ENCODE measurements at places on chromosomes 3 and 15.

- DNase-seq = no peak
These were observed 648.5 kb downstream of the NR2F2 start for GRCh38 chr15:96978937-96979473.

- DNase-seq = no peak
These were observed 26.6 kb upstream of the PLAAT1 start for GRCh38 chr3:193214445-193214844.

- no peak for DNase-seq
These were observed 113.3 kb downstream of the IQSEC1 start for GRCh38 chr3:12959838-12960378.

GRCh38 chr3:33681667-33682066, 36.4 kb downstream of the CLASP2 start:
- no peak for DNase-seq

- DNase-seq = no peak
These were observed 462.2 kb downstream of the ZPLD1 start for GRCh38 chr3:102896851-102897621.

DNA sequence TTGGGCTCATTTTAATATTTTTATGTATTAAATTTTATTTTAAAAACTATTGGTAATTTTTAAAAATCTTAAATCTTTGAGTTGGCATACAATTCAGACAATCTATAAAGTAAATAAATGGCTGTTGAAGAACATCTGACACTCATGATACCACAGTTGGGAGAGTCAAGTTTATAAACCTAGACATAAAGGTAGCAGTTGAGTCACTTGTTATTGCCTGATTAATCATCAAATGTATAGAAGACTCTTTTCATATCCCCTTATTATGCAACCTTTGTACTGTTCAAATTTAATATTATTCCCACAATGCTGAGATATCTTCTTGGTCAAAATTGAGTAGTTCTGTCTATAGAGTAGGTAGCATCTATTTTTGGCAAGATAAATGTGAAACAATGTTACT, 19.6 kb downstream of the PAQR9 start:
- DNase-seq = no peak

DNA sequence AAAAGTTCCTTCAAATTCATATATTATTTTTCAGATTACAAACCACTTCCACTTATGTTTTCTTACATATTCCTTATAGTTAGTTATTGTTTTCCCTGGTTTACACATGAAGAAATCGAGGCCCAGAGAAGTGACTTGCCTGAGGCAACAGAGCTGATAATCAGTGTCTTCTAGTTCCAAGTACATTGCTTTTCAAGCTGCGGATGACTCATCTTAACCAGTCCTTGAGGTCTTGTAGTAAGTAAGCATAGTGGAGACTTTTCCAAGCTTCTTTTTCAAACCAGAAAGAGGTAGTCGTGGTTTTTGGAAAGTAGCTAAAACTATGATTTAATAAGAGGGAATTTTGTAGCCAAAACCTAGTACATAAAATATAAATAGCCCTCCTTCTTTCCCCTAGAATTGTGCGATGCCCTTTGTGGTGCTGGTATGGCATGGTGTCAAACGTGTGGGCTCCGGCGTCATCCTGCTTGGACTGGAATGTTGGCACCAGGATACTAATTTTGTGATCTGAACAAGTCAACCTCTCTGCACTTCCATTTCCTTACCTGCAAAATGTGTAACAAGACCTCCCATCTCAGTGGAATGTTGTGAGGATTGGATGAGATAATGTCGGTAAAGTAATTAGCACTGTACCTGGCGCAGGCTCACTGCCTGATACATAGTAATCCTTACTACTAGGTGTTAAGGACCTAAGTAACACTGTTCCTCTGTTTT, 19.0 kb upstream of the DLG1 start:
- no peak for DNase-seq

GRCh38 chr15:69536726-69537512, 84.3 kb downstream of the RPLP1 start:
- no peak for DNase-seq

DNA sequence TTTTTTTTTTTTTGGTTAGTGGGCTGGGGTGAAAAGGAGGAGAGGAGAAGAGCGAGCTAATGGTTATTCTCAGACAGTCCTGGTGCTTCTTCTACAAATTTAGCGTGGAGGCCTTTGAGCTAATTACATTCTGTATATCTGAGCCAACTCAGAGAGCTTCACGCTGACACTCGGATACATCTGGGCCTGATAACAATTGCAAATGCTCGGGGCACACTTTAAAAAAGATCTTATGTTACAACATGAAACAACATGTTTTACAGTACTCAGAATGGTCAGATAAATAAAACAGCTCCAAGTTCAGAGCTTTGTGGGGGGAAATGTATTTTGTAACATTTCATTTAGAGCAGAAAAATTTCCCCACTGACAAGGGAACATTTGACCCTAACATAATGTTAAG, 966.9 kb upstream of the NR2F2 start:
- no peak for DNase-seq

GRCh38 chr3:135736740-135737139, 228.8 kb upstream of the PPP2R3A start:
- DNase-seq = no peak

- DNase-seq = peak; percentile 2
These were observed 205.6 kb downstream of the IL20RB start for GRCh38 chr3:137163241-137163871.

DNA sequence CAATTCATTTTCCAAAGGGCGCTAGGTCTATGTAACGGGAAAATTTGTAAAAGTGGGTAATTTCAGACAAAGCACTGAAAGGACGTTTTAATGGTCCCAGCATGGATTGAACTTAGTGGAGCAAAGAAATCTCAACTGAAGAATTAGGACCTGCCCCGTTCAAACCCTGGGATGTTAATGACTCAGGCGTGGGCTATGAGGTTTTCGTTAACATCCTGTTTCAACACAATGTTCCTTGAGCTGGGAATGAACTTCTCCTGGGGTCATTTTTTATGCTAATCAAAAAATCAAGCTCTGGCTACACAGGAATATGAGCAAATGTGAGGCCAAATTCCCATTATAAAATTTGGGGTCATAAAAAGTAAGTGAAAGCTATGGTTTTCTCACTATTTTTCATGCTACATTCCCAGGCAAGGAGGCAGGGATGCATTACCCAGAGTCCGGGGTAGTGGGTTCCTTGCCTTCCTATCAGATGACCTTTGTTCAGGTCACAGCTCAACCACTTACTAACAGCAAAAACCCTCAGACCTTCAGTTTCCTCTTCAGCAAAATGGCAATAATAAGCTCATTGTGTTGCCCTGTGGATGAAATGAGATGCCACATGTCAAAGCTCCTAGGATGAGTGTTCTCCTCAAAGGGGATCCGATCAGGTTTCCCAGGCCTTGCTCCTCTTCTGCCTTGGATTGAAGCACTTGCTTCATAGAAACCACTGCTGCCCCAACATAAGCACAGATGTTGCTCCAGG, 271.4 kb downstream of the ARRDC4 start:
- DNase-seq = no peak

DNA sequence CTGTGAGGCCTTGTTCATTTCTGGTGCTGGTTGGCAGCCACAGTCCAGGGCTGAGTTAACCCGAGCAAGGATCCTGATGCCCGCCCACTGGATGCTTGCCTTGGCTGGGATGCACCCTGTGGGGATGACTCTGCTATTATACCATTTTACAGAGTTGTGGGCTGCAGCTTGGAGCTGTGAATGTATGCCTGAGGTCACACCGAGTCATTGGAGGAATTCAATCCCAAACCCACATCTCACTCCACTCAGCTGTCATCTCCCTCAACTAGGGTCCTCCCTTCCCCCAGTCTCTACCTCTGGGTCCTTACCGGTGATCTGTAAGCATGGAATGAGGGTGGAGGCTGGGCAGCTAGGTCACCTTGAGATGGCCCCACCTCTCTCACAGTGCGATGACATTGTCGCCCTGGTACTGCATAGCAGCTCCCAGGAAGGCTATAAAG, 22.1 kb downstream of the MAPKAPK3 start:
- DNase-seq = no peak

All from hypothalamus (tissue), 51 donors.